Neural progenitor cell (in vitro differentiated cells): ENCODE measurements at places on chromosomes 2 and 18. TPM values are rescaled to one million over a fixed set of nuclear protein-coding genes. Genes with fewer than 3 reads are reported as not detected.
A peak's percentile ranks its signal among the peaks of the same experiment; 100 is the strongest.

GRCh38 chr2:20444101-20444992 is 2.5 kb upstream of the RHOB start:
- peak; percentile 50 for DNase-seq

DNA sequence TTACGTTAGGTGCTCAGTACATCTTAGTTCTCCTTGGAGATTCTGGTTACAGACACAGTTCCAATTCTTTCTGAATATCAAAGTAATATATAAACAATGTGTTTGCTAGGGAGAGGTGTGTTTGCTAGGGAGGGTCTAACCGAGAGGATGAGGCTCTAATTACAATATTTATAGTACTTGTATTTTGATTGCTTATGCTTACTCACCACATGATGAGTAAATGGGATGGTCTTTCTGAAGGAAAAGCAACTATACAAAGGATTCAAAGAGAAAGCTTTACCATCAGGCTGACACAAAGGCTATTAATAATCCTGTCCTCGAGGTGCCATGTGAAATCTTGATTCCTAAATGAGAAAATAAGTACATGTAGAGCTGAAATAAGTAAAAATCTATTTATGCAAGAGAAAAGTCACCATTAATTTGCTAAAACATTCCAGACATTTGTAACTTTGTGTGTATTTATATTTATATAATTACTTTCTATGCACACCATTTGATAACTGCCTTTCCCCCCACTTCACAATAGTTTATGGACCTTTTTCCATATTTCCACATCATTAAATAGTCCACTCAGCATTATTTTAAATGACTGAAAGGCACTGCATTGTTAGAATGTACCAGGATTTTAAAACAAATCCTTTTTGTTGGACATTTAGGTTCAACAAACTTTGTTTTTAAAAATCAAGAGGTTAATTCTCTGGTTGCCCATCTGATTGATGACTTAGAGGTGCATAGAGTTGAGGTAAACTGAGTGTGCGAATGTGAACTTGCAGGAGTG is 94.5 kb upstream of the FN1 start:
- DNase-seq, result no peak

DNA sequence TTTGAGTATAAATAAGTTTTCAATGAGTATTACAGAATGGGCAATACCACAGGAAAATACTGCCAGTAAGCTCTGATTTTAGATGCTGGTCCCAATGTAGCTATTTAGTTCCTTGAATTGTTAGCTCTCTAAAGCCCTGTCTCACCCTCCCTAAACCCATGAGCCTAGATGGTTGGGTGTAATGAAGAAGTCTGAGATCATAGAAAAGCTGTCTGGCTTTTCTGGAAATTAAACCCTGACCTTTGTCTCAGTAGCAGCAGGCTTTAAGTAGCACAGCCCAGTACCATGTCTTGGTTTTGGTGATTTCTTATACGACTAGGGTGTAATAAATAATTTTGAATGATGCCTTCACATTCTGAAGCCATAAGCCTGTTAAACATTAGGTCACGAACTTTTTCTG is 55.3 kb downstream of the TMEM200C start:
- no peak for DNase-seq

DNA sequence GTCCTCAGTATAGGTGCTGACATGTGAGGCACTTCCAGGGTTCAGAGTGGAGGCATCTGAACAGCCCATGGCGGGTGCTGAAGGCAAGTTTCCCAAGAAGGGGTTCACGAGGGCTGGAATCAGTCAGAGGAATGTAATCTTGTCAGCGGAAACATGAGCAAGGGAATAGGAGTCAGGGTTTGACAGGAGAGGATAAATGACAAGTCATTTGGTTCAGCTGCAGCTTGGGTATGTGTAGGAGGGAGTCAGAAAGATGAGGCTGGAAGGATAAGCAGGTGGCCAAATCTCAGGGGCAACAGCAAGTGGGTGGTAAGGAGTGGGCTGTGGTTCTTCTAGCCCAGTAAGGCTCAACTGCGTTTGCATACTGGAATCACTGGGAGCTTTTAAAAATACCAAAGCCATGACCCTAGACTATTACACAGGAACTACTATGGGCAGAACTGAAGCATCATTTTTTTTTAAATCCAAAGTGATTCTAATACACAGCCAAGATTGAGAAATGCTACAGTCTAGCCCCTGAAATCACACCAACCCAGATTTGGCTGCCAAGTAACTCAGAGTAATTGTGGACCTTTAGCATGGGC is 41.8 kb upstream of the NAB1 start:
- no peak for DNase-seq

- DNase-seq, result no peak
Observed at GRCh38 chr2:34808426-34808825, 1209.3 kb upstream of the FAM98A start.

DNA sequence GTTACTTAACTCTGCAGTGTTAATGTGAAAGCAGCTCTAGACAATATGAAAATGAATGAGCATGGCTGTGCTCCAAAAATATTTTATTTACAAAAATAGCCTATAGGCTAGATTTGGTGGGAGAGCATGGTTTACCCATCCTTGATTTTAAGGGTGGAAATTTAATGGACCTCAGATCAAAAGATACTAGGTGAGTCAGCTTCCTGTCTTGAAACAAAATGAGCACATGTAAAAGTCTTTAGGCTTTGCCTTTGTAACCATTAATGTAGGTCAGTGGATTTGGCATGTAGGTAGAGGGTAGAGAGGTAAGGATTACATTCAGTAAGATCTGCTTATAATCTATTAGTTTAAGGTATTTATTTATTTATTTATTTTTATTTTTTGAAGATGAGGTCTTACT is 72.7 kb downstream of the GREB1L start:
- no peak for DNase-seq

DNA sequence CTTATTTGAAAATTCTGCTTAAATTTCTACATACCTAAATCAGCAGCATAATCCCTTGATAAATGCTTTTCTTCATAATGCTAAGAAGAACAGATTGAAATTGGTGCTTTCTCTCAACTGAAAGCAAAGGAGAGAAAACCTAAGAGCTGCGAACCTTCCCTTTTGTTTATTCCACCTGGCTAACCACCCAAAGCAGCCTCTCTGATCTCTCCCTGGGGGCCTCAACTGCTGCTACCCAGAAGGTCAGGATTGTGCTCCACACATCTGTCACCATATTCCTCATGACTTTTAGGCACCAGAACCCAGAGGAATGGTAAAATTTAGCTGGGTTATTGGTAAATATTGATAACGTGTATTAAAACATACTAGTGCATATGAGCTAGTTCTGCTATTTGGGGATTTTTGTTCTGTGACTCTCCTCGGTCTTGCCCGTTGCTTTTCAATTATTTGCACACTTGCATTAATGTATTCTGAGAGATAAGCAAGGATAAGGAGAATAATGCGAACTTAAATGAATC is 334.1 kb downstream of the RIT2 start:
- DNase-seq, result peak; percentile 18

GRCh38 chr2:23386339-23387220 is 1.6 kb downstream of the KLHL29 start:
- peak; percentile 67 for DNase-seq

DNA sequence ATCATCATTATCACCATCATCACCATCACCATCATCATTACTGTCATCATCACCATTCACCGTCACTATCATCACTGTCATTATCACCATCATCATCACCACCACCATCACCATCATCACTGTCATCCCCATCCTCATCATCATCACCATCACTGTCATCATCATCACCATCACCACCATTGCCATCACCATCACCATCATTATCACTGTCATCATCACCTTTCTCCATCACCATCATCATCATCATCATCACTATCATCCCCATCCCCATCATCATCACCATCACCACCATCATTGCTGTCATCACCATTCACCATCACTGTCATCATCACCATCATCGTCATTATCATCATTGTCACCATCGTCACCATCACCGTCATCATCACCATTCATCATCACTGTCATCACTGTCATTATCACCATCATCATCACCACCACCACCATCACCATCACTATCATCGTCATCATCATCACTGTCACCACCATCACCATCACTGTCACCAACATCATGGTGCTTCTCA is 9.8 kb downstream of the HPCAL1 start:
- no peak for DNase-seq

DNA sequence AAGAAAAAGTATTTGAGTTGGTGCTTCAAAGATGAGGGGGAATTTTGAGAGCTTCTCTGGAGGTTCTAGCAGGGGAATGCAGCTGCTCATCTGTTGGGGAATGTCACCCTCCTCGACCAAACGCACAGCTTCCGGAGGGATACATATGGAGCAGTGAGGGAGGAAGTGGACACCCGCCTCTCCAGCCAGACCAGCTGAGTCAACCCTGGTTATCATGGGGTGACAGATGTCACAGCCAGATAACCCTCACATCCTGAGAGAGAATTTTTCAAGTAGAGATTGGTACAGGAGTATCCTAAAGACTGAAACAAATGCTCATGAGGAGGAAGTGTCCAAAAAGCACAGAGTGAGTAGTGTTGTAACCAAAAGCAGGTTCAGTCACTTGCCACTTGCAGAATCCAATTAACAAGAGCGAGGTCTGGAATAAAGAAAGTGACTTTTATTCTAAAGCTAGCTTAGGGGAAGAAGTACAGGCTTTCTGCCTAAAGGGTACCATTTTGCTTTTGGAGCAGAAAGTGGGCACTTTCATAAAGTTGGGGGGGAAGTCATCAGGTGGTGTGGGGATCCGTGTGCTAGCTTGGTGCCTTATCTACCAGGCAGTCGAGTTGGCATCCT is 395.2 kb downstream of the RAD51AP2 start:
- DNase-seq, result no peak

DNA sequence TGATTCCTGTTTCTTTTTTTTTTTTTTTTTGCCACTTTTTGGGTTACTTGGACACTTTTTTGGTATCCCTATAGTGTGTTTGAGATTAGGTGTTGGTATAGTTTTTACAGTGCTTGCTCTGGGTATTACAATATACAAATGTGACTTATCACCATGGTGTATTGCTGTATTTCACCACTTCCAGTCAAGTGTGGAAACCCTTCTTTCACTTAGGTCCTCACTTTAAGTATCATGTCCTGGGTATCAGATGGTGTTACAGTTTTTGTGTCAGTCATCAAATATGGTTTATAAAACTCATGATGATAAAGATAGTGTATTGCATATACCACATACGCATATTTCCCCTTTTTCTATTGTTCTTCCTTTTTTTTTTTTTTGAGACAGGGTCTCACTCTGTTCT is 1.8 kb downstream of the ATP9B start:
- DNase-seq, result no peak

DNA sequence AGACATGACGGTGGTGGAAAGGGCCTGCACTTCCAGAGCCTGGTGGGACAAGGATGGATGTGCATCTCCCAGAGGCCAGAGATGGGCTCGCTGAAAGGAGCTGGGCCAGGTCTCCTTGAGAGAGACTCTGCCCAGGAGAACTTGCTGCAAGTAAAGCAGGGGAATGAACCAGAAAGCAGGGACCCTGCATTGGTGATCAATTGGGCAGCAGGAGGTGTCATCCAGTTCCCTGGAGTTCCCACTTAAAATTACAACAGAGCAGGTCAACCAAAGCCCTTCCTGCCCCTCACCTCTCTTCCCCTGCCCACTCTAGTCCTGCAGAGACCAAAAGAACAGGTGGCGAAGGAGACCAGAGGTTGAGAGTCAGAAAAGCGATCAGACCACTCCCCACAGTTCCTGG is 69.7 kb upstream of the CAB39 start:
- no peak for DNase-seq

DNA sequence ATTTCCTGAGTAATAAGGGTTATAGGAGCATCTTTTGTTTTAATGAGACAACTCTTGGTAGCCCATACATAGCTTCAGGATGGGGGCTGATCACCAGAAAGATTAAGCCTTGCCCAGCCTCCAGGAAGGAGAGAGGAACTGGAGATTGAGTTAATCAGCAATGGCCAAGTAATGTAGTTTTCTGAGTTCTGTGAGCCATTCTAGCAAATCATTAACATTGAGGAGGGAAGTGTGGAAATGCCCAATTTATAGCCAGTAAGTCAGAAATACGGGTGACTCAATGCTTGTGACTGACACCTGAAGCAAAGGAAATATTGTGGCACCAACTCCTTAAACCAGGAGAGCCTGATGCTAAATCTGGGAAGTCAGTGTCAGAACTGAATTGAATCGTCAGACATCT is 205.1 kb upstream of the SRD5A2 start:
- DNase-seq, result no peak

- no peak for DNase-seq
Observed at GRCh38 chr2:154368153-154368552, 330.3 kb upstream of the KCNJ3 start.

DNA sequence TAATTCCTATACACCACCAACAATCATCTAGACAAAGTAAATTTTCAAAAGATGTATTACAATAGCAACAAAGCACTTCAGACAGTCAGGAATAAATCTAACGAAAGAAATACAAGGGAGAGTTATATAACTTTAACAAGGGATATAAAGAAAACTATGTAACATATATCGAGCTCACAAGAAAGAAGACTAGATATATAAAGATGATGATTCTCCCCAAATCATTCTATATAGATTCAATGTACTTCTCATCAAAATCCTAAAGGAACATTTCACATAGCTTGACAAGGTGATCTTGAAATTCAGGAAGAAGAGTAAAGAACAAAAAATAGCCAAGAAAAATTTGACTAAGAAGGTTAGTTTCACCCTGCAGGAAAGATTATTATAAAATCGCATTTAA is 179.4 kb downstream of the SP3 start:
- DNase-seq, result no peak

DNA sequence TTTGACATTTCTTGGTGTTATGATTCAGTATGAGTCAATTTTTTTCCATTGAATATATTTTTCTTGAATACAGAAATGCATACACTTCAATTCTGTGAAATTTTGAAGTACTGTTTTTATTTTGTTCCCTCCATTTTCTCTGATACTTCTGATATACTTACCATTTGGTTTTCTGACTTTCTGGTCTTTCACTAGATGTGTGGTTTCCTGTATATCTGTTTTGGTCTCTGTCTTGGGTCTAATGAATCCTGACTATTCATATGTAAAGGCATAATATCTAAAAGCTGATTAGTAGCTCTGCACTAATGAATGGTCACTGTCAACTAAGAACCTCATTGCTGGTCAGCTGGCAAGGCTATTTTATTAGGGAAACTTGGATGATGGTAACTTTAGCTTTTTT is 345.6 kb downstream of the GRB14 start:
- no peak for DNase-seq

- DNase-seq, result no peak
Observed at GRCh38 chr2:138447889-138448570, 53.5 kb upstream of the SPOPL start.

CPS1 gene
- 73.2 and 86.8 TPM in 2 replicates for total RNA-seq

TXNL1 gene
- total RNA-seq, result 75.6 and 128 TPM in 2 replicates

ALPP gene
- total RNA-seq, result not detected in 2 replicates

ABCG5 gene
- total RNA-seq, result not detected in 2 replicates

TAF1B gene
- 53.8 and 86.3 TPM in 2 replicates for total RNA-seq

GKN2 gene
- not detected in 2 replicates for total RNA-seq
